ENCODE measurements at places on chromosomes 4 and X. TPM values are rescaled to one million over a fixed set of nuclear protein-coding genes. Genes with fewer than 3 reads are reported as not detected.

DNA sequence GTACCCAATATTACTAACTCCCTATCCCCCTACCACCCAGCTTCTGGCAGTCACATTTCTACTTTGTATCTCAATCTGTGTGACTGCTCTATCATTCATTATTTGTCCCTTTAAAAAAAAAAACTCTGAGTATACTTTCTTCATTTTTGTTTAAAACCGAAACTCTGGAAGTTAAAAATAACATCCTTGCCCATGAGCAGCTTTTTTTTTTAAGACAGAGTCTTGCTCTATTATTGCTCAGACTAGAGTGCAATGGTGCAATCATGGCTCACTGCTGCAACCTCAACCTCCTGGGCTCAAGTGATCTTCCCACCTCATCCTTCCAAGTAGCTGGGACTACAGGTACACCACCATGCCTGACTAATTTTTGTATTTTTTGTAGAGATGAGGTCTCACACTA lies 15.8 kb downstream of the UBE2K start:
- DNase-seq, result no peak
- no peaks in the 10 kb centered on the region for H3K27me3 ChIP-seq
- peaks cover 43% of the 10 kb centered on the region for H3K4me1 ChIP-seq
- peak overlapping the region; percentile 46 for H3K4me3 ChIP-seq

GRCh38 chrX:20743046-20743445 lies 476.3 kb upstream of the RPS6KA3 start:
- H3K4me1 ChIP-seq, result no peaks in the 10 kb centered on the region
- H3K27me3 ChIP-seq, result peaks cover 5% of the 10 kb centered on the region
- no peak for DNase-seq
- H3K27ac ChIP-seq, result no peak overlapping the region
- H3K36me3 ChIP-seq, result no peaks in the 10 kb centered on the region

DNA sequence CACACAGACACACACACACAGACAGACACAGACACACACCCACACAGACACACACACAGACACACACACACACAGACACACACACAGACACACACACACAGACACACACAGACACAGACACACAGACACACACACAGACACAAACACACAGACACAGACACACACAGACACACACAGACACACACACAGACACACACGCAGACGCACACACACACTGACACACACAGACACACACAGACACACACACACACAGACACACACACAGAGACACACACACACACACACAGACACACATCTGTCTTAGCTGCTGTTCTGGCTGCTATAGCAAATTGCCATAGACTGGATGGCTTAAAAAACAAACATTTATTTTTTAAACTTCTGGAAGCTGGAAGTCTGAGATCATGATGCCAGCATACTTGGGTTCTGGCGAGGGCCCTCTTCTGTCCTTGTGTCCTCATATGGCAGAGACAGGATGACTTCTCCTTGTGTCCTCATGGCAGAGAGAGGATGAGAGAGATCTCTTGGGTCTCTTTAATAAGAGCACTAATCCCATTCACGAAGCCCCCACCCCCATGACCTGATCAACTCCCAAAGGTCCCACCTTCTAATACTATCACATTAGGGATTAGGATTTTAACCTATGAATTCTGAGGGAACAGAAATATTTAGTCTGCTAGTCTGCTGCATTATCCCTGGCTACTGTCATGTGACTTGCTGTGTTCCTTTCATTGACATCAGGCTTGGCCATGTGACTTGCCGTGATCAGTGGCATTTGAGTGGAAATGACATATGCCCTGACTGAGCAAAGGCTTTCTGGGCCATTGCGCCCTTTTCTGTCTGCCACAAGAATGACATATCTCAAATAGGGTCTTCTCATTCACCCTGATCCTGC lies 32.7 kb upstream of the RASGEF1B start:
- H3K27ac ChIP-seq, result no peak overlapping the region
- peaks cover 9% of the 10 kb centered on the region for H3K27me3 ChIP-seq
- no peaks in the 10 kb centered on the region for H3K36me3 ChIP-seq
- DNase-seq, result no peak

Gene MPP1
- 10.6 TPM for total RNA-seq
